ENCODE measurements at places on chromosomes 16 and 17.

DNA sequence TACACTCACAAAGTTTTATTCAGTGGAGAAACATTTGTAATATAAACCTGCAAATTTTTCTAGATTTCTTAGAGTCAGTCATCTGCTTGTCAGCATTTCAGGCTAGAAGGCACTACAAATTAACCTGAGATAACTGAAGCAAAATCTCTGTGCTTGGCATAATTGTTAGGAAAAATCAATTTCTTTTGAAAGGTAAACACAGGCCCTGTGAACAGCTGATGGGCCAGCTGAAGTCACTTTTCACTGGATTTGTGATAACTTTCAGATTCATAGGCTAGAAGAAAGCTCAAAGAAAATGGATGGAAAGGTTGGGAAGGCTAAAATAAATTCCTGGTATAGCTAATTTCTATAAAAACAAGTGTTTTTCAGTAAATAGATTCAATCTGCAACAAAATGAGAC is 34.0 kb upstream of the SLC6A2 start:
- H3K4me1 ChIP-seq: no peaks in the 10 kb centered on the region
- H3K36me3 ChIP-seq: no peaks in the 10 kb centered on the region
- no peak overlapping the region for H3K4me3 ChIP-seq

DNA sequence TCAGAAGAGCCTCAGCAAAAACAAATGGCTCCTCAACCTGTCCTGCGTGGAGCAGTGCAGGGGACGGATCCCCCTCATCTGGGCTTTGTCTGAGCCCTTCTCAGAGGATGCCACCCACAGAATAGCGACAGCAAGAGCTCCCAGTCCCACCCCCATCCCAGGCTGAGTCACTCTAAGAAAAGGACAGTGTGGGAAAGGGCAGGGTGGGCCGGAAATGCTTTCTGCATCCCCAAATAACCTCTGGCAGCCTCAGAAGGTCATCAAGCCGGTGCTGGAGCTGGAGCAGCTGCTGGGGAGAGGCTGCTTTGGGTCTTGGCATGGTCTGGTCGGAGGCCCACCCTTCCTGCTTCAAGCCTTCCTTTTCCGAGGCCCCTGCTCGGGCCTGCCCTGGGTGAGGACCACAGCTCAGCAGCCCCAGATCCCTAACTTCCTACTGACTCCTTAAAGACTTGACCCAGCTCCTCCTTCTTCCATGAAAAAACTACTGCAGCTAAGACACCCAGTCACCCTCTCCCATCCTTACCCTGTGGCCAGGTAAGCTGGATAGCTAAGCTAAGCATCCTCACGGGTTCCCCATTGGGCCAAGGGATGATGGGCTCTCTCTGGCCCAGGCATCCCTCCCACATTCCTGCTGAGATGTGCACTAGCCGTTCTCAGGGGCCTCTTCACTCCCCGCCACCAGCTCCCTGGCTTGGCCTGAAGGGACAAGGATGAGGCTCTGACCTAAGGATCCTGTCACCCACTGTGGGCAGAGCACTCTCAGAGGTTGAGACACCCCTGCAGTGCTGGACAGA is 8.7 kb downstream of the SLC12A4 start:
- no peak overlapping the region for H3K4me3 ChIP-seq
- no peak for DNase-seq
- H3K4me1 ChIP-seq: peaks cover 49% of the 10 kb centered on the region
- peaks cover 73% of the 10 kb centered on the region for H3K36me3 ChIP-seq
- H3K27me3 ChIP-seq: no peaks in the 10 kb centered on the region

DNA sequence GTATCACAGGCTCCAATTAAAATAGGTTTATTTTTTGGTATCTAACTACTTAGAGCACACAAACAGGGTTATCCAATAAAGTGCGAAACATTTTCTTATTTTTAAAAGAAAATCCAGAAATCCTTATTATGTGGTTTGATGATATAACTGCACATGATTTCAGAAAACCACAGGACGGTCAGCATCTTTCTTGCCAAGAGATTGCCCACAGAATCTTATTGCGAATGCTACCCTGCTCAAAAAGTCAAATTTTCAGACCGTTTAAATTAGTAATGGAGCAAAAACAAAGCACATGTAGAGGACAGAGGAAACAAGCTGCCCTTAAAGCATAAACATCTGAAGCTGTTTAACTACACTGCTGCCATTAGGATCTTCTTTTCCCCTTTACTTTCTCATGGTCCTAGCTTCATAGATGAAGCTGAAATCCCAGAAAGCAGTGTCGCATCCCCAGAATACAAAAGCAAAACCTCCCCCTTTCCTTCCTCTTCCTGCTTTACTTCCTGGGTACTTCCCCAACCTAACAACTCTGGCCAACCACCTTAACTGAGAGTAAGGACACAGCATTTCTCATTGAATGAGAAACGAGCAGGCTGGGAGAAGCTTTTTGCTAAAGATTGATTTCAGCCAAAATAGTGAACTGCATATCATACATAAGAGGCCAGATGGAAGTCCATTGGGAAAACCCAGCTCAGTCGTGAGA is 43.7 kb downstream of the CMTM4 start:
- no peaks in the 10 kb centered on the region for H3K27me3 ChIP-seq
- H3K27ac ChIP-seq: no peak overlapping the region
- peaks cover 10% of the 10 kb centered on the region for H3K4me1 ChIP-seq
- no peaks in the 10 kb centered on the region for H3K36me3 ChIP-seq
- no peak for DNase-seq

- H3K4me1 ChIP-seq: peaks cover 19% of the 10 kb centered on the region
- no peak overlapping the region for H3K27ac ChIP-seq
- H3K36me3 ChIP-seq: peaks cover 6% of the 10 kb centered on the region
- H3K4me3 ChIP-seq: no peak overlapping the region
- no peaks in the 10 kb centered on the region for H3K27me3 ChIP-seq
Measured at GRCh38 chr16:3503523-3503922, 2.7 kb downstream of the CLUAP1 start.

- no peaks in the 10 kb centered on the region for H3K36me3 ChIP-seq
- H3K4me1 ChIP-seq: no peaks in the 10 kb centered on the region
- H3K4me3 ChIP-seq: no peak overlapping the region
- DNase-seq: no peak
Measured at GRCh38 chr16:35431829-35432663, 1972.6 kb downstream of the TP53TG3F start.

DNA sequence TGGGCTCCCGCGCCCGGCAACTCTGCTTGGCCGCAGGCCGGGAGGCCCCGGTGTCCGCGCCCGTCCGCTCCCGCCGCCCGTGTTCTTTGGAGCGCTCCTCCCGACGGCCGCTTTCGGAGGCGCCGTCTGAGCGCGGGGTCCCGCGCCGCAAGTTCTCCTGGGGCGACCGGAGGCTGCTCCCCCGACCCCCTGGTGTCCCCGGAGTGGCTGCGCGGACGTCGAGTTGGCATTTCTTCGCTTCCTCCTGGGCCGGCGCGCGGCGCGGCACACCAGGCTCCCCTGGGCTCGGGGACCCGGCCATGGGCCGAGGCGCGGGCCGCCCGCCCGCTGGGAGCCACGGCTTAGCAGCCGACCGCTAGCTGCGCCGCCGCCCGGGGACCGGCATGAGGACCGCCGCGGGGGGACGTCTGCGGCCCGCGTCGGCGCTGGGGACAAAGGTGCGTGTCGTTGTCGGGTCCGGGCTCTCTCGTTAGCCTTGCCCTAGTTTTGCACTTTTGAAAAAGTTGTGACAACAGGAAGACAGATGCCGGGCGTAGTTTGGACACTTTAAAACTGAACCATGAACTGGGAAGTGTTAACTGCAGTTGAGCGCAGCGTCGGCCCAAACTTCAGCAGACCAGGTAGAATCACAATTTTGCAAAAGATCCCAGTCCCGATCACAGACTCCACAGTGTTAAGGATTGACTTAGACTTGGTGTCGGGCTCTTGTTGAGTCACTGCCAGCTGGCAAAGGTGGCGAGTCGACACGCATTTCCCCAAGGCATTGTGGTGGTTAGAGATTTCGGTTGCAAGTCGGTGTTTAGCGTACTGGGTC is 700 bp downstream of the UBN1 start:
- peaks cover 14% of the 10 kb centered on the region for H3K36me3 ChIP-seq
- peak overlapping the region; percentile 86 for H3K27ac ChIP-seq
- peak overlapping the region; percentile 98 for H3K4me3 ChIP-seq
- peaks cover 32% of the 10 kb centered on the region for H3K4me1 ChIP-seq
- DNase-seq: no peak

DNA sequence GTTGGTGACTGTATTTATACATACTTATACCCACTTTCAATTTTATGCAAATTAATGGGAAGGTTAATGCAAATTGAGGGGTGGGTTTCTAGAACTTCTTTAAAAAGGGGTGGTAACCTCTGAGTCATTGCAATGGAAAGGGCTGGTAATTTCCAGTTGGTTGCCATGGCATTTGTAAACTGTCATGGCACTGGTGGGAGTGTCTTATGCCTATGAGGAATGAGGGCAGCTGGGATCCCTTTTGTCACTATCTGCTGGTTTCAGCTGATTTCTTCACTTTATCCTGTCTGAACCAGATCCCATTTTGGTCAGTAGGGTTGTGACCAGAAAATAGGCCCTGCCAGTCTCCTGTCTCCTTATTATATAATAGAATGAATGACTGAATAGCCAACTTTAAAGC is 1006.7 kb upstream of the GOT2 start:
- no peaks in the 10 kb centered on the region for H3K4me1 ChIP-seq
- DNase-seq: no peak
- H3K27me3 ChIP-seq: no peaks in the 10 kb centered on the region
- no peak overlapping the region for H3K27ac ChIP-seq
- H3K4me3 ChIP-seq: no peak overlapping the region

DNA sequence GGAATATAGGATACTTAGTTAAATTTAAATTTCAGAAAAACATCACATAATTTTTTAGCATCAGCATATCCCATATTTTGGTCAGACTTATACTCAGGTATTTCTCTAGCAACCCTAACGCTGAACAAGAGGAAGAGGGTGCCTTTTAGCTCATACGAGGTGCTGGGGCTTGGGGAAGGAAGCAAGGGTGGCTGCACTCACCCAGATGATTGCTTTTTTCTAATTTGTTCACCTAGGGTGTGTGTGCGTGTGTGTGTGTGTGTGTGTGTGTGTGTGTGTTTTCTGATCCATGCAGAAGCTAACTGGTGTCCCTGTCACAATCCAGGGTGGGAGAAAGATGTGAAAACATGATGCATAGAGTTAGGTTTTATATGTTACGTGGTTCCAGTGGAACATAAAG is 81.2 kb downstream of the WNT3 start:
- H3K36me3 ChIP-seq: no peaks in the 10 kb centered on the region
- H3K27me3 ChIP-seq: no peaks in the 10 kb centered on the region
- no peaks in the 10 kb centered on the region for H3K4me1 ChIP-seq
- no peak overlapping the region for H3K4me3 ChIP-seq

DNA sequence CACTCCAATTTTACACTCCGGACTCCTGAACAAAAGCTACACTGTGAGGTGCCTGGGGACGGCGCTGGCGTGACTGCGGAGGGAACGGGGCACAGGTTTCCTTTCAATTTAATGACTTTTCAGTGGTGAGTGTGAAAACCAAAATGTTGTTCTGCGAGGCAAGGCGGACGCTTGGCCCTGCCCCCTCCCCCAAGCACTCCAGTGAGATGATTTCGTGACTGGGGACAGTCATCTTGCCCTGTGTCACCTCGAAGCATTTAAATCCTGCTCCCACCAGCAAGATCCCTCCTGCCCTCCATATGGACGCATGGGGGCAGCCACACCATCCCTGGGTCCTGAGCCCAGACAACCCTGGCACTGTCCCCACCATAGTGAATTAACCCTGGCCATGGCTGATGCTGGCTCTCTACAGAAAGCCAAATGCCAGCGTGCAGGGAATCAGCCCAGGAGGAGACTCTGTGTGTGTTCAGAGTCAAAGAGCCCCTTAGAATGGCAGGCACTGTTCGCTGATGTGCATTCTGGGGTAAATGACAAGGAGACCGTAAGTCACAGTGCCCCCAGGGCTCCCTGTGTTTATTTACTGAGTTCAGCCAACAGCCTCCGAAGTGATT is 41.0 kb downstream of the C16orf95 start:
- peak overlapping the region; percentile 19 for H3K4me3 ChIP-seq
- no peak for DNase-seq
- H3K27ac ChIP-seq: no peak overlapping the region
- no peaks in the 10 kb centered on the region for H3K4me1 ChIP-seq
- no peaks in the 10 kb centered on the region for H3K36me3 ChIP-seq

DNA sequence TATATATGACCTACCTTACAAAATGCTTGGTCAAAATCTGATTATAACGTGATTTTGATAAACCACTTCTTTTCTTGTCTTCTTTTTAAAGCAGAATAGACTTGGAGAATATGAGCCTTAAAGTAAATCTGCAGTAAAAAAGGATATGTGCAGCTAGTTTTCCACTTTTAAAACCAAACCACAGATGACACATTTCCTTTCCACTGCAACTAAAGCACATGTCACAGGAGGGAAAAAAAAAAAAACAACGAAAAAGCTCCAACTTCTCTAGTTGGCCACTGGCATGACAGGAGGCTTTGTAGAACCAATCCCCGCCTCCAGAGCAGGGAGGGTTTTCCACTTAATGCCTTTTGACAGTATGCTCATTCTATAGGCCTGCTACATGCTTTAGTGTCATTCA is at the start of gene EVI2A:
TSS of gene EVI2A (minus strand) at position 142 of the 400 bp plus-strand sequence. CDS start 2,609 bp downstream, outside the sequence.
- DNase-seq: no peak
- no peak within 1 kb of the TSS for H3K27ac ChIP-seq
- H3K4me1 ChIP-seq: peaks cover 7% of the 10 kb centered on the region
- no peaks in the 10 kb centered on the region for H3K27me3 ChIP-seq
- H3K4me3 ChIP-seq: peak within 1 kb of the TSS; percentile 47

DNA sequence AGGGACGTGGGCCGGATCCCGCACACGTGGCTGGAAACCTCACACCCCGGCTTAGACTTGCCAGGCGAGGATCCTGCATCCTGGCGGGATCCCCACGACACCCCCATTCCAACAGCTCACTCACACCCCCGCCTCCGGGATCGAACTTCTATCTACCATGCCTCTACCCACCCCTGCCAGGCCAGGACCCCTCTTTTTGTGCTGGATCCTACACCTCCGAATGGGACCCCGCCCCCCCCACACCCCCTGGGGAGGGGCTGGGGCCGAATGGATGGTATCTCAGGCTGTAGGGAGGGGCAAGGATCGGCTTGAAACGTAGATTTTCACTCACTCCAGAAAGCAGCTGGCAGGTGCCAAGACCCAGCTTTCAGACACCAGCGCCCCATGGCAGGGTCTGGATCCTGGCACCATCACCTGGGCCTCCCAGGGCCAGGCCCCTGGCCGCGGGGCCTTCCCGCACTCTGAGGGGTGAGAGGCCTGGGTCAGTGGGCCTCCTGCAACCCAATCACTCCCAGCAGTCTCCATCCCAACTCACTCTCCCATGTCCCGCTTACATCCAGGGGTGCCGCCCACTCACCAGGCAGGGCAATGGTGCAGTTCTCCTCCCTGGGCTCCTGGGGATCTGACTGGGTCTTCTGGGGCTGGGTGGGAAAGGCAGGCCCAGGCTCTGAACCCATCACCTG is 6.7 kb downstream of the PRSS36 start:
- peak overlapping the region; percentile 56 for H3K27ac ChIP-seq
- peak overlapping the region; percentile 75 for H3K4me3 ChIP-seq
- peaks cover 15% of the 10 kb centered on the region for H3K4me1 ChIP-seq

DNA sequence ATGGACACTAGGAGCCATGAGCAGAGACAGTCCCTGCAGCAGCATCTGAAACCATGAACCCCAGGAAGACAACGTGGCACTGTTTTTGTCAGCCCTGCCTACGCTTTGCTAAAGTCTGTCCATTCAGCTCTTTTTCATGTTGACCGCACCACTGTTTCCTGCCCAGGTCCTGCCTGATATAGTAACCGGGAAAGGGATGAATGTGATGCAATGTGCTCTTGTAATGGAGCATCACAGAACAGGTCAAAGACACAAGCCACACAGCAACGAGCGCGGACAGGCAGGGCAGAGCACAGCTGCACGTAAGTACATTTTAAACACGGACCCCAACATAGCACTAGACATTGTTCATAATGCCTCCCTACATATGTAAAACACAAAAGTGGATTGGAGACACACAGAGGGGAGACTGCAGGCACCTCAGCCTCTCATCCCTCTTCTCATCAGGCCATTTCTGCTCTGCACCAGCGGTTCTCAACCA is 16.9 kb upstream of the TNFRSF13B start:
- H3K36me3 ChIP-seq: no peaks in the 10 kb centered on the region
- DNase-seq: no peak
- no peaks in the 10 kb centered on the region for H3K27me3 ChIP-seq
- H3K4me1 ChIP-seq: no peaks in the 10 kb centered on the region

All from thoracic aorta (tissue), 2 donors.